ENCODE measurements at places on chromosomes 4 and X.

GRCh38 chr4:15912961-15913630 lies 25.4 kb downstream of the FGFBP1 start:
- DNase-seq, result no peak

- no peak for DNase-seq
Observed at GRCh38 chr4:85942107-85942506, 417.7 kb downstream of the MAPK10 start.

DNA sequence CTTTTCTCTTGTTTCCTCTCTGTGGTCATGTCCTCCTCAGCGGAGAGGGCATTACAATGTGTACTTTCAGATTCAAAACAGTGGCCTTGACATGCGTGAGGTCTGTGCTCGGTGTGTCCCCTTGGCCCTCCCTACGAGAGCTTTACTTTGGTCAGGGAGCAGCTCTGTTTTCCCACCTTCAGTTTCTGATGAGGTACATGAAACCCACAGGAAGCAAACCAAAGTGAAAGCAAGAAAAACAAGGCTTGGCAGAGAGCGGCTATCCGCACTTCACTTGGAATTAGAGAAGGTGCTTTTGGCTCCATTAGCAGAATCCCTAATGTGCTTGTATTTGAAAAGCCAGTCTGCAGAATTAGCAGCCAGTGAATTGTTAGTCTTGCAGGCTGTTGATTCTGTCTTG lies 19.5 kb upstream of the BOD1L1 start:
- no peak for DNase-seq

DNA sequence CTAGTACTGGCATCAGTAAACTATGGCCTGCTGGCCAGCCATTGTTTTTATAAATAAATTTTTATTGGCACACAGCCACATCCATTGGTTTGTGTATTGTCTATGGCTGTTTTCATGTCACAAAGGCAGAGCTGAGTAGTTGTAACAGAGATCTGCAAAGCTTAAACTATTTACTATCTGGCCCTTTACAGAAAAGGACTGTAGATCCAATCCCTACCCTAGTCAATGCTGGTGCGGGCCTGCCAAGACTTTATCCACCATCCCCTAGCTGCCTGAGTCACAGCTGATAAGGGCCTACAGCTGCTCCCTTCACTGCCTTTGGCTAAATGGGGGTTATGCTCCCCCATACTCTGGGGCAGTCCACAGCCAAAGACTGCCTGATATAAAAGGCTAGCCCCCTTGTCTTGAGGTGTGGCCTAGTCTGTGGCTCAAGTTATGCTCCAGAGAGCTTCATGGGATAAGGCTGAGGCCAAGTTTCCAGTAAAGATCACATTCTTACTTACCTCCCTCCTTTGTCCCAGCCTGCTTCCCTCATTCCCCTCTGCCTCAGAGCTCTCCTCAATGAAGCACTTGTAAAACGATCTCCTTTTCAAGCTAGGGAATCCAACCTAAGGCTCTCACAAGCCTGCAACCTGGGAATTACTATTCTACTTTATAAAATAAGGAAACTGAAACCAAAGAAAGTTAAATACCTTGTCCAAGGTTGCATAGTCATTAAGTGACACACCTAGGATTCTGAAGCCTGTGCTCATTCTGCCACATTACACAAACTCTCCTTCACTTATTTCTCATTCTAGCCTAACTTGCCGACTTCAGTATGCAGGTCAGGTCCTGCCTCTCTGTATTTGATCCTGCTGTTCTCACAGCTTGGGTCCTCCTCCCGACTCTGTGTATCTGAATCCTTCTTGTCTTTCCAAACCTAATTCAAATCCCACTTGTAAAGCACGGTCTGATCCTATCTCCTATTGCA lies 20.7 kb downstream of the ACE2 start:
- DNase-seq, result no peak

DNA sequence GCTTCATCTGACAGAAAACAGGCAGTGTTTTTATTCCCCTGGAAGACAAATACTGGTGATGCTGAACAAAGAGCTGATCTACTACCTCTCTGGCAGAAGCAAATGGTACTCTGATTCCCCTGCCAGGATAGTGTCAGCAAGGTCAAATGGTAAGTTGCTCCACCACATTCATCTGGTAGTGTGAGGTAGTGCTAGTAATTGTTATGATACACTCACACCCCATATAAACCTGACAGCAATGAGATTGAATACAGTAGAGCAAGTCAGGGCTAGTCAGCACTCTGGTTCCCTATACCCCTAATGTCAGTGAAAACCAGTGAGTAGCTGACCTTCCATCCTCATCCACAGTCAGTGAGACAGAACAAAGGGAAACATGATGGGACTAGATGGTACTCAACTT lies 3.4 kb upstream of the SPIN4 start:
- DNase-seq, result no peak

DNA sequence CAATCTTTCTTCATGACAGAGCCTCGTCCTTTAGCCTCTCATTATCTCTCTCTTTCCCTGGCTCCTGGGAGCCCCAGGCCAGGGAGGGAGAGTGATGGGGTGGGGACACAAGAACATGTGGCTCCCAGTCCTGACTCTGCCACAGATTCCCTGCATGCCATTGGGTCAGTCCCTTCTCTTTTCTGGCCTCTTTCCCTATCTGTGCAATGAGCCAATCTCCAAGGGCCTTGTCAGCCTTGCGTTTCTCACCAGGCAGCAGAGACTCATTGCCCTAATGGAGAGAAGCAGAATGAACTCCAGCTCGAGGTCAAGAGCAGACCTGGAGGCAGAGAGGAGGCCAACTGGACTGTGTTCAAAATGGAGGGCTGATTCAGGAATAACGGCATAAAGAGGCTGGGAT lies 38.4 kb upstream of the PJA1 start:
- no peak for DNase-seq

DNA sequence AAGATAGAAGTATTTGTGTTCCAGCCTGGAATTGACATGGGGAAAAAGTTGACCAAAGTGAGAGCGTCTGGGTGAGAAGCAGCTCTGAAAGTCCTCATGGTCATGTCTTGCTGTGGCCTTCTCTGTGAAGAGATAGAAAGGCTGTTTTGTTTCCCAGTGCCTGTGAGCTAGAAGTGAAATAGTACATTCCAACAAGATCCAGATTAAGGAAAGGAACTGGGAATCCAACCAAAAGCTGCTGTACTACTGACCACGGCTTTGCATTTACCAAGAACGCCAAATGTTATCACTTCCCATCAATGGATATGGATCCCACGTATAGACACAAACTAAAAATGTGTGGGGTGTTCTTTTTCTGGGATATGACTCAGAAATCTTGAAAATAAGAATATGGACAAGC lies 51.2 kb downstream of the TENM3 start:
- no peak for DNase-seq

- DNase-seq, result no peak
Observed at GRCh38 chr4:15682242-15683142, 865 bp downstream of the FAM200B start.

- DNase-seq, result no peak
Observed at GRCh38 chrX:1720836-1721235, 106.0 kb downstream of the ASMT start.

- no peak for DNase-seq
Observed at GRCh38 chr4:21555083-21555482, 393.5 kb downstream of the KCNIP4 start.

DNA sequence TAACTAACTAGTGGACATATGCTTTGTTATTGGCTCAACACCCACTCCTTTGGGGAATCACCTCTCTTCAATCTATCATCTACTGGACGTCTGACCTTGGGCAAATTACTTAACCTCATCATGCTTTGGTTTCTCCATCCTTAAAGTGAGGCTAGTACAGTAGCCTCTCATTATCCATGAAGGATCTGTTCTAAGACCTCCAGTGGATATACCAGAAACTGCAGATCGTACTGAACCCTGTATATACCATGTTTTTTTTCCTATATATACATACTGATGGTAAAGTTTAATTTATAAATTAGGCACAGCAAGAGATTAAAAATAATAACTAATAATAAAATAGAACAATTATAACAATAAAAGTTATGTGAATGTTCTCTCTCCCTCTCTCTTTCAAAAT lies 56.2 kb downstream of the HMGB3 start:
- DNase-seq, result no peak

DNA sequence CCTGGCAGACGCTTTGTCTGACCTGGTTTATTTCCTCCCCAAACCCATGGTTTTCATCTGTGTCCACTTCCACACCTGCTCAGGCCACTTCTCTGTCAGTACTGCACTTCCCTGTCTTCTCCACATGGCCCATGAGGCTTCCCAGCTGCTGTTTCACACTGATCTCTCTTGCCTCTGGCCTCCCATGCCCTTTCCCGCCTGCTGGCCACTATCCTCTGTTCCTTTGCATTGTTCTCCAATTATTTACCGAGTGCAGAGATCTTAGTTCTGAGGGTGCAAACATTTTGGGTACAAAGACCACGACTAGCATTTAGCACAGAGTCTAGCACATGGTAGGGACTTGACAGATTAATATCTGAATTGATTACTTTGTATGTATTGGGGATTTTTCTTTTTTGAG lies 174.8 kb upstream of the NPY2R start:
- no peak for DNase-seq

DNA sequence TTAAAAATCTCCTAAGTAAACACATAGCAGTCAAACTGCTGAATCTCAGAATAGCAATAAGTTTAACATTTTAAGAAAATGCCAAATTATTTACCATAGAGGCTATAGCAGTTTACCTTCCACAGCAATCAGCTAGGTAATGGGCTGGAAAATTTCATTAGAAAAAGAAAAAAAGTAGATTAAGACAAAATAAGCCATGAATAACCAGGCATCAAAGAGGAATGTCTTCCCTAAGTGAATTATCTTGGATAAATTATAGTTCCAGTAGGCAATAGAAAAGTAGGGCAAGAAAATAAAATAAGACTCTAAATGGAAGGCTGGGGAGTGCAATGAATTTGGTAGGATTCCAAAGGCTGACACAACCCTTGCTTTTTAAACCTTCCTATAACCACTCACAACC lies 722.8 kb downstream of the TRAM1L1 start:
- no peak for DNase-seq

- no peak for DNase-seq
Observed at GRCh38 chr4:10662937-10663336, 21.6 kb downstream of the CLNK start.

GRCh38 chrX:8731559-8732395 lies at the start of gene ANOS1:
Gene ANOS1 (minus strand): TSS chrX:8732137. CDS start chrX:8732036, 101 bp downstream.
- DNase-seq, result peak; percentile 59

DNA sequence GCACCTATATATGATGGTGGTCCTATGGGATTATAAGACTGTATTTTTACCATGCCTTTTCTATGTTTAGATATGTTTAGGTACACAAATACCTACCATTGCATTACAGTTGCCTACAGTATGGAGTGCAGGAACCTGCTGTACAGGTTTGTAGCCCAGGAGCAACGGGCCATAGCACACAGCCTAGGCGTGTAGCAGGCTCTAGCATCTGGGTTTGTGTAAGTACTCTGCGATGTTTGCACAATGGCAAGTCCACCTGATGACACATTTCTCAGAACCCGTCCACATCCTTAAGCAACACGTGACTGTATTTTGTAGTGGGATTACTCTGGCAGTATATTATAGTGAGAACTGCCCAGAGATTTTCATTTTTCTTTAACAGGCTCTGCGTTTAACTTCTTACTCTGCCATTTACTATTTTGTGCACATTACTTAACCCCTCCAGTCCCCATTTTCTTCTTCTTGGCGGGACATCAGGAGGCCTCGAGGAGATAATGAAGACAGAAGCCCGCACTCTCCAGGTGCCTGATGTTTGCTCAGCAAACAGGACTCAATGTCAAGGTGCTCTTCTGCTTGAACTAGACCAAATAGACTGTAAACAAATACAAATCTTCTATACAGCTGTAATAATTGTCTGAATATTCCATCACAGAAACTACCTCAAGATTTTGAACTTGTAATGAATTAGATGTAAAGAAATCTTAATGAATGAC lies 102.0 kb upstream of the PDLIM3 start:
- no peak for DNase-seq

DNA sequence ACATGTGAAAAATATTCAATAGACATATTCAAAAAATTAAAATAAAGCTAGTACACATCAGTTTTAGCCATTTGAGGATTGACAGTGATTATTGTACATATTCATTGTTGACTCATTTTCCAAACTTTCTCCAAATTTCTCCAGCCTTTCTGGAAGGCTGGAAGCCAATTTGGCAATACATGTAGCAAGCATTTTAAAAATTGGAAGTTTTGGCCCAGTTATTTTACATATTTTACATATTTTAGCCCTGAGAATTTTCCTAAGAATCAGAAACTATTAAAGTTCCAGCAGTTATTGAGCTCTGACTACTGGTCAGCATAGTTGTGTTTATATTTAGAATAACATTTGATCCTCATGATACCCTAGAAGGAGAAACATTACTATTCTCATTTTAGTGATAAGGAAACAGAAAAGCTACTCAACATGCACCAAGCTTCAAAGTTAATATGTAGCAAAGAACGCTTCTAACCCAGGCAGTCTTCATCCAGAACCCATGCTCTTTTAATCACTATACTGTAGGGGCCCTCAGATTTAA lies 3.2 kb downstream of the CABS1 start:
- DNase-seq, result no peak

- no peak for DNase-seq
Observed at GRCh38 chr4:174365018-174365587, 81.4 kb downstream of the CEP44 start.

GRCh38 chrX:25012793-25013631 lies 2.8 kb downstream of the ARX start:
- no peak for DNase-seq

DNA sequence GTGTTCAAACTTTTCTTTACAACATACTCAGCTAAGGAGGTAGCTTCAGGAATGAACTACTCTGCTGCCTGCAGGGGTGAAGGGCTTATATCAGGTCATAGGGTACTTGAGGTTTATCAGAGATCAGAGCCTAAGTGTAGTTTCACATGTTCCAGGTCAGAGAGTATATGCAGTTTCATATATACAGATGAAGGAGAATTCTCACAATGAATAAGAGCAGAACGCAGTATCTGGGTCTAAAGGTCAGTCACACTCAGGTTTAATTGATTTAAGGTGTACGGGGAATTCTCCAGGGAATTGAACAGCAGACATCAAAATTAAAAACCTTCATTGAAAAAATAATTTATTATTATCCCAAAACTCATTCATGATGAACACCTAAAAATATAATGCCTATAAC lies 700.6 kb downstream of the TECRL start:
- DNase-seq, result no peak

DNA sequence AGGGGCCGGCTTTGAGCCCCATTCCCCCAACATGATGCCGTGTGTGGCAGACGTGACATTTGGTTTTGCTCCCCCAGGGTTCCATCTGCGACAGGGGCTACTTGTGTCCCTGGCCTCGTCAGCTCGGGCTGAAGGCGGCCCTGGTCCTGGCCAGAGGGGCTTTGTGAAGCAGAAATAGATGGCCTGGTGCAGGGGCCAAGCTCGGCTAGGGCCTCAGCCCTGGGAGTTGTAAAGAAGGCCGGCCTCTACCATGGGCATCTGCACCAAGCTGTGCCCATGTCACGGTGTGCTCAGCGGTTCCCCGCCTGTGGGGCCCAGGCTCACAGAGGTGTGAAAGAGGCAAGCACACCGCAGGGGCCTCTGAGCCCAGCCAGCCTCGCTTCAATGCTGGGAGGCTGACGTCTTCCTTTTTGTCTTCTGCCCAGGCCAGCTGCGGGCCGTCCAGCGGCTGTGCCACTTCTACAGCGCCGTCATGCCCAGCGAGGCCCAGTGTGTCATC lies 32.5 kb downstream of the SH3TC1 start:
- no peak for DNase-seq
